Epithelial cell of proximal tubule (primary cell): ENCODE measurements at places on chromosomes 11 and 22.

- no peak for DNase-seq
Measured at GRCh38 chr22:46631113-46631512, 10.9 kb downstream of the GRAMD4 start.

GRCh38 chr11:125591649-125592304 is 875 bp upstream of the STT3A start:
- no peak for DNase-seq

DNA sequence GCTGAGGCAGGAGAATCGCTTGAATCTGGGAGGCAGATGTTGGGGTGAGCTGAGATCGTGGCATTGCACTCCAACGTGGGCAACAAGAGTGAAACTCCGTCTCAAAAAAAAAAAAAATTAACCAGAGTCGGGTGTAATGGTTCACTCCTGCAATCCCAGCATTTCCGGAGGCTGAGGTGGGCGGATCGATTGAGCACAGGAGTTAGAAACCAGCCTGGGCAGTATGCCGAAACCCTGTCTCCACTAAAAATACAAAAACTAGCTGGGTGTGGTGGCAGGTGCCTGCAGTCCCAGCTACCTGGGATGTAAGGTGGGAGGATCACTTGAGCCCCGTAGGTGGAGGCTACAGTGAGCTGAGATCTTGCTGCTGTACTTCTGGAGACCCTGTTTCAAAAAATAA is 1.5 kb downstream of the RANGAP1 start:
- no peak for DNase-seq

DNA sequence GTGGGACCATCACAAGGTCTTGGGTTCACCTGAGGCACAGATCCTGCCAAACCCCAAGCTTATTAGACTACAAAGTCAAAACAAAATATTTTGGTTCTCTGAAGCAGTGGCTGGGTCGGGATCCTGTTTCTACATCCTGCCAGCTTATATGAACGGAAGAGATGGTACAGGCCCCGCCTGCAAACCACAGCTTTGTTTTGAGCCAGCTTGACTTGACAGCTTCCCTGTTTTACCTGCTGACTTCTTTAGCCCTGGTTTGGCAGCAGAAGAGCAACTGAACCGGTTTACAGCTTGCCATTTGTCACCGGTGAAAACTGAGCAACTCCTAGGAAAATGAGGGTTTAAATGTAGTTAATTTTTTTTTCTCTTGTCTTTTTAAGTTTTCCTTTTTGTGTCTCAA is 11.4 kb downstream of the PACS1 start:
- DNase-seq: no peak

GRCh38 chr22:45575607-45576272 is 73.1 kb downstream of the FBLN1 start:
- no peak for DNase-seq

DNA sequence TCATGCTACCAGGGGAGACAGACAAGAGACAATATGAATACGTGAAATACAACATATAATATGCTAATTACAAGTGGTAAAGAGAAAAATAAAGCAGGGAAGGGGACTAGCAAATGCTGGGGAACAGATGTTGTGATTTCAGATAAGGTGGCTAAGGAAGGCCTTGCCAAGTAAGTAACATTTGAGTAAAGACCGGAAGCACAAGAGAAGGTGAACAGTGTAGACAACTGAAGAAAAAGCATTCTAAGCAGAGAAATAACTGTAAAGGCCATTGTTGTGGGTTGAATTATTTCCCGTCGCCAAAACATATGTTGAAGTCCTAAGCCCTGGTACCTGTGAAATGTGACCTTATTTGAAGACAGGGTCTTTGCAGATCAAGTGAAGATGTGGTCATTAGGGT is 63.7 kb upstream of the EED start:
- DNase-seq: no peak

DNA sequence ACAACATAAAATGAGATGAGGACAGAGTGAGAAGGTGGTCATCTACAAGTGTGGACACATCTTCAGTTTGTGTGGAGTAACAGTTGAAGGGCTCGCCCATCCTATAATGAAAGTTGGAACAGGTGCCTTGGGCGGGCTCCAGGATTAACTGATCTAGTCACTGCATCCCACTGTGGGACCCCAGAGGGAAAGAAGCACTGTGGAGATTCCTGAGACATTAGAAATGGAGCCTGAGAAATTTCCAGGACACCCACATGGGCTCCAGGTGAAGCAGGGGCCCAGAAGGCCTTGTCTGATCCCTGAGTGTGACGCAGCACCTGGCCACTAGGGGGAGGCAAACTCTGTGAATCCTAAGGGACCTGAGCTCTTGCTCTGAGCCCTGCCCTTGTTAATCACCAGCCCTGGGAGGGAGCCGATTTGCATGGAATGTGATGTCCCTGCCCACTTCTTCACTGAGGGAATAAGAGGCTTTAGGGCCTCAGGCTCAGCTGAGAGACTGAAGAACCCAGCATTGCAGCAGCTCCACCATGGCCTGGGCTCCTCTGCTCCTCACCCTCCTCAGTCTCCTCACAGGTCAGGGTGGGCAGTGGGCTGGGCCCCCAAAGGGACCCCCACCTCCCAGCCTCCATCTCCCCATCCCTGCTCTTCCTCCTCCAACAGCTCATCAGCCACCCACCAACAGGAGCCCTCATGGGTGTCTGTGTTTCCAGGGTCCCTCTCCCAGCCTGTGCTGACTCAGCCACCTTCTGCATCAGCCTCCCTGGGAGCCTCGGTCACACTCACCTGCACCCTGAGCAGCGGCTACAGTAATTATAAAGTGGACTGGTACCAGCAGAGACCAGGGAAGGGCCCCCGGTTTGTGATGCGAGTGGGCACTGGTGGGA is 98.4 kb downstream of the VPREB1 start:
- DNase-seq: no peak

DNA sequence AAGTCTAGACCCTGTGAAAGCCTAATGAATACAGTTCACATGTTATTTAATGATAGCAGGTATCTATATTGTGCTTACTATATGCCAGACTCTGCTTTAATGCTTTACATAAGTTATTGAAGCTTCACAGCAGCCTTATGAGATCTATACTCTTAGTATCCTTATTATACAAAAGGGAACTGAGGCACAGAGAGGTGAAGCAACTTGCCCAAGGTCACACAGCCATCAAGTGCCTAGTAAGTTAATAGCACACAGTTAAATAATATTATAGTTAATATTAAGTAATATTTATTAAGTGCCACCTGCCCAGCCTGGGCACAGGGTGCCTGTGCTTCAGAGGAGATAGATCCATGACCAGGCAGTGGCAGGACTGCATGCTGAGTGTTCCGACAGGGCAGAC is 78.1 kb downstream of the TP53I11 start:
- no peak for DNase-seq
